ENCODE measurements at places on chromosomes 6 and 20. TPM values are rescaled to one million over a fixed set of nuclear protein-coding genes. Genes with fewer than 3 reads are reported as not detected.

DNA sequence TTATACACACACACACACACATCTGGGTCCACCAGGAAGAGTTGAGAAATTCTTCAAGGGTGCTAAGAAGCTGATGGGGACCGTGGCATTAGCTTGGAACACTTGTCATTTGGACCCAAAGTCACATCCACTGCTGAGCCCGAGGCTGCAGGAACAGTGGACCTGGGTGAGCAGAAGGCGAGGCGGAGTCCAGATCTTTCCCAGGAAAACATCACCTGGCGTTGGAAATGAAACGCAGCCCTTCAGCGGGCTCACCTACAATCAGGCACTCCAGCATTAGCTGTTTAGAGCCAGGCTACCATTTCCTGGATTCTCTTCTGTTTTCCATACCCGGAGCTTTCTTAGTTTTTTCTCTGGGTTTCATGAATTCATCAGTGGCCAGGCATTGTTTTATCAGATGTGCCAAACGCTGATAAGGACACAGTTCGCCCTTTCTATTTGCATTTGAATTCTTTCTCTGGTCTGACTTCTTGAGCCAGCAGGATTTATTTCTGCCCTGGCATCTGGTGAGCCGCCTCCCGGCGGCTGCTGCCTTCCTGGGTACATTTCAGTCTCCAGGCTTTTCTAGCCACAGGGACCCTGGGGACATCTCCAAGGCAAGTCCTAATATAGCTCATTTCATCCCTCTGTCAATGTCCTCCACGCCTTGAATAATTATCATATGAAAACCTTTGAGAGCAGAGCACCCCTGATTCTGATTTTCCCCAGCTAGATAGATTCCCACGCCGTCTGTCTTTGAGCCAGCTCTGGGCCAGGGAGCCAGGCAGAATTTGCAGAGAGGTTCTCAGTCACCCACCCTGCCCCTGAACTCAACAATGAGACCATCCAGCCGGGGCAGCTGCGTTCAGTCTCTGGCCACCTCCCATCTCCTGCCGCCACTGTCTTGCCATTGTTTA, 170.9 kb downstream of the TTLL2 start:
- DNase-seq, result no peak

Gene RAMACL
- total RNA-seq, result 1.1 TPM

Gene GSTA4
- 19.9 TPM for total RNA-seq

DNA sequence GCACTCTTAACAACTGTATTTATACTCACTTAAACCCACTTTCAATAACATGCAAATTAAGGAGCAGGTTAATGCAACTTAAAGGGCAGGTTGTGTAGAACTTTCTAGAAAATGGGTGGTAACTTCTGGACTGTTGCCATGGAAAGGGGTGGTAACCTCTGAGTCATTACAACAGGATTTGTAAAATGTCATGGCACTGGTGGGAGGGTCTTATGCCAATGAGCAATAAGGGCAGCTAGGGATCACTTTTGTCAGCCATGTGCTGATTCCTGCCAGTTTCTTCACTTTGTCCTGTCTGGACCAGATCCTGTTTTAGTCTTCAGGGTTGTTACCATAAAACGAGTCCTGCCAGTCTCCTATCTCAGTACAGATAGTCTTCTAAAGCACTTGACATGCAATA, 560.5 kb upstream of the PTCHD4 start:
- DNase-seq, result no peak

Gene AIF1
- total RNA-seq, result 26.8 TPM

- no peak for DNase-seq
Observed at GRCh38 chr6:169098116-169098515, 155.5 kb downstream of the THBS2 start.

- DNase-seq, result no peak
Observed at GRCh38 chr20:3203315-3204123, 963 bp downstream of the DDRGK1 start.

Gene HLA-DOA
- total RNA-seq, result 8.4 TPM

DNA sequence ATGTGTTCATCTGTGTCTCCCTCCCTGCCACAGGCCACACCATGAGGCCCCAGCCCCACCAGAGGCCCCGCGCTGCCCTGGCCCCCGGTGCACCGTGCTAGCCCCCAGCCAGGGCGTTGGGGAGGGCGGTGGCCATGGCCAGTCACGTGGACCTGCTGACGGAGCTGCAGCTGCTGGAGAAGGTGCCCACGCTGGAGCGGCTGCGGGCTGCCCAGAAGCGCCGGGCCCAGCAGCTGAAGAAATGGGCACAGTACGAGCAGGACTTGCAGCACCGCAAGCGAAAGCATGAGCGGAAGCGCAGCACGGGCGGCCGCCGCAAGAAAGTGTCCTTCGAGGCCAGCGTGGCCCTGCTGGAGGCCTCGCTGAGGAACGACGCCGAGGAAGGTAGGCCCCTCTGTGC, 30.3 kb downstream of the PPP1R16B start:
- DNase-seq, result no peak

DNA sequence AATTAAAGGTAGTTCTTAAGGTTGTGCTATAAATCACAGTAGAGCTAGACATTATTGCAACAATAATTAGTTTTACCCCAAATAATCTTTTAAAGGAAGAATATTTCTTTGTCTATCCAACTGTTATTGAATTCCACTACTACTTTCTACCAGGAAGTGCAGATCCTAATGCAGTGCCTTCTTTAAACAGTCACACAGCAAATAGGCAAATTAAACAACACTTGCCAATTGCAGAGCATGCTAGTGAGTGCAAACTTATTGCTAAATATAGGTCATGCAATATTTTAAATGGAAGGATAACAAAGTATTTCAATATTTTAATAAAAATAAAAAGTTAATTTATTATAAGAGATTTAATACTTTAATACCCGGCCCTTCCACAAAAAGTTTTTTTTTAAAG, 107.3 kb upstream of the BCLAF1 start:
- DNase-seq, result no peak

Gene CCN5
- total RNA-seq, result 1.6 TPM

Gene PHACTR1
- total RNA-seq, result 14.6 TPM

DNA sequence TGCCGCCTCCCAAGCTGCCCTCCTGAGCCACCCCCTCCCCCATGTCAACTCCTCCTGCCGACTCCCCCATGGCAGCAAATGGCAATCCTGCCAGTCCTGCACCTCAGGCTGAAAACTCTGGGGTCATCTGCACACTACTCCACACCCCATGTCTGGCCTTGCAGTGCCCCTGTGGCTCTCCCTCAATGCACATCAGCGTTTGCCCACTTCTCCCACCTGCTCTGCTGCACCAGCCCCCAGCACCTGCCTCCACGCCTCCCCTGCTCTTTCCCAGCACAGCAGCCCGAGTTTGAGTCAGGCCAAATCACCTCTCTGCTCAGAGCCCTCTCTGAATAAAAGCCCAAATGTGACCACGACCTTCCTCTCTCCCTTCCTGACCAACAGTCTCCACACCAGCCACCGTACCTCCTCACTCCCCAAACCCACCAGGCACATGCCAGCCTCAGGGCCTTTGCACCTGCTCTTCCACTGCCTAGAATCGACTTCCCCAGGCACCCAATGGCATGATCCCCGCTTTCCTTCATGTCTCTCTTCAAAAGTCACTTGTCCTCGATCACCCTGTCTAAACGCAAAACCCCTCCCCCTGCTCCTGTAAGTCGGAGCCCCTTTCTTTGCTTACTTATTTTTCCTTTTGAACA, 4.3 kb downstream of the PXDC1 start:
- DNase-seq, result no peak

DNA sequence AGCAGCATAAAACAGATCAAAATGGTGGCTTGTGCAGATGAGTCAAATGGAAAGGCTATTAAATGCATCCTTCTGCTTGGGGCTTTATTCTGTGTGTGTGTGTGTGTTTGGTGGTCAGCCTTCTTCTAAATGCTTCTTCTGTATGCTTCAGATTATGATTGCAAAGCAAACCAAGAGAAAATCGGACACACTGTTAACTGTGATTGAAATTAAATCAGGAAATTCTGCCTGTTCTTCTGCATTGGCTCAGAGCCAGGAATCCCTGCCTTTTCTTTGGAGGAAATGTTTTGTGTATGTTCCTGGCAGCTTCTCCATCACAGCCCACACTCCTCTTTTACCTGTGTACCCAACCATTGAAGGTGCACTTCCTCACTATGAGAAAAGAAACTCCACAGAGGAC, 22.3 kb upstream of the PDE10A start:
- DNase-seq, result no peak

DNA sequence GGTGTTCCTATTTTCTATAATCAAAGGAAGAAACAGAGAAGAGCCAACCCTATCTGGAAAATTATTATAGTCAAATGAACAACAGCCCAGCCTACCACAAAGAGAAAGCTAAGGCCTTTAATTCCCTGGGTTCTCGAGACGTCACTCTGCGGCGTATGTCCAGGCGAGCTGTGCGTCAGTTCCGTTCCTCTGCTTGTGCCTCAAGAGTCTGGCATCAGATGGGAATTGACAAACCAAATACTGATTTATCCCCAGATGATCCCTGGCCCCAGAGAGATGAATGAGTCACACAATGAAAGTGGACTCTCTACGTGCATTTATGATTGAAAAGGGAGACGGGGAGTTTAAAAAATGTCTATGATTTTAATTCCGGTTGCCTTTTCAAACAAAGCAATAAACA, 151.6 kb upstream of the PDE10A start:
- no peak for DNase-seq

Gene LINC00237
- not detected for total RNA-seq

DNA sequence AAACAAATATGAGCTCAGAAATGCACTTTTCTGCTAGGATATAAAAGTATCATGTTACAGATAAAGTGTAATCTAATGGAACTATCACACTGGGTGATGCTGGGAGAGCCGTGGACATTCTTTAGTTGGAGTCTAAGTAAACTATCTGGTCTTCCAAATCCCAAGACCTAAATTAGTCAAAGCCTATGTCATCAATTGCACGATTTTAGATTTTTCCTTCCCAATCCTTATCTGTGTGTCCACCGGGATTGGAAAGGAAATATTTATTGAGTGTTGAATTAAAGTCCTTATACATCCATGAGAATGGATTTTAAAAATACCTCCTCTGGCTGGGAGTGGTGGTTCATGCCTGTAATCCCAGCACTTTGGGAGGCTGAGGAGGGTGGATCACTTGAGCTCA, 19.6 kb upstream of the MRAP2 start:
- no peak for DNase-seq

Gene GATA5
- total RNA-seq, result 8.7 TPM

Gene HDGFL1
- not detected for total RNA-seq

Gene ENPP1
- 4.5 TPM for total RNA-seq

DNA sequence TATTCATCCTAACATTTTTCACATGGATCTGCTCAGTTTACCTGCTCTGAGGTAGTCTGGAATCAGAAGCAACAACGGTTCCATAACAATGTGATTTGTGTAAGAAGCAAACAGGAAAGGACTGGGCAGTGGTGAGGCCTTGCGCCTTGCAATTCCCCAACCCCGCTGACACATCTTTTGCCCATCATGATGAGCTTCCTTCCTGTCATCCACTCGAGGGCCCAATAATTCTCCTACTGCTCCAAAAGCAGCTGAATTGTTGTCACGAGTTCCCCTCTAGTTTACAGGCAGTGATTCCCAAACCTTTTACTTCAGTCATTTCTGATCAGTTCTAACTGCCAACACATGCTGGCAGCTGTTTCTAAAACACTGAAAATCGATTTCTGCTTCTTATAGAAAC, 22.9 kb downstream of the STX7 start:
- DNase-seq, result no peak

DNA sequence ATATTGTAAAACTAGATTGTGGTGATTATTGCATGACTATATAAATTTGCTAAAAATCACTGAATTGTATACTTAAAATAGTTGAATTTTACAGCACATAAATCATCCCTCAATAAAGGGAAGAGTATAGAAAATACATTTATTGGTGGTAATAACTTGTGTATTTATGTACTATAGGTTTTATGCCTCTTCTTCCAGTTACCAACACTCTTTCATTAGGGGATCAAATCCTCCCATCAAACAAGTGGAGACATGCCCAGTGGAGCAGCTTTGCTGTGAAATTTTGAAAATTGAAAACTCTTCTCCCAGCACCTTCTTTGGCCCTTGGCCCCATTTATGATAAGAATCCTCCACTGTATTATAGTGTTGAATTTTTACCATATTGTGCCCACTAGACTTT, 10.1 kb upstream of the SSR1 start:
- no peak for DNase-seq

GRCh38 chr6:21208081-21208795, 385.3 kb upstream of the SOX4 start:
- no peak for DNase-seq

Gene RAB23
- 38.7 TPM for total RNA-seq

DNA sequence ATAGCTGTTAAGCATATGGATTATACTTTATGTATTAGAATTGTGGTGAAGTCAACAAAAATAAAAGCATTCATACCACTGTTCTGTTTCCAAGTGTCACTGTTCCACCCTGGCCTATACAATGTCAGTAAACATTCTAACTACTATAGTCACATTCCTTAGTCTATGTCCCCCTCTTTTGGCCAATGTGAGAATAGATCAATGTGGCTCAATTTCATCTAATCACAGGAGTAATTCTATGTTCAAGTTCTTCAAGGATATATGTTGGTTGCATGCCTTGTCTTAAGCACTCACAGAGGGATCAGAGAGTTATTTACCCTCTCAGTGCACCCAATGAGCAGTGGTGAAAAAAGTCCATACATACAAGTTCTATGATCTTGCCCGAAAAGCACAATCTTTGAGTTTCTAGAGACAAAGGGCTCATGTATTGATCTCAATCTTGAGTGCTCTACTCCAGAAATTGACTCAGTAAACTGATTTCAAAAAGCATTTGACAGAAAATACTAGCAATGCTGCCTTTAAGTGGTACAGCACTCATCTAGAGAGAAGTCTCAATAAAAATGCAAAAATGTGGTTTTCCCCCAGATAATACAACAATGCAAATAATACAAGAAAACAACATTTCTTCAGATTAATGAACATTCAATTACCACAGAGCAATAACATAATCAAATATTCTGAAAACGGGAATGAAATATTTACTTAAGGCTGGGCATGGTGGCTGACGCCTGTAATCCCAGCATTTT, 16.5 kb downstream of the SMLR1 start:
- DNase-seq, result no peak

GRCh38 chr6:57087916-57088315, 2.1 kb upstream of the ZNF451 start:
- no peak for DNase-seq

GRCh38 chr6:149323925-149324324, 6.4 kb downstream of the TAB2 start:
- DNase-seq, result no peak

GRCh38 chr6:4983322-4983721, 20.5 kb downstream of the RPP40 start:
- DNase-seq, result no peak

- no peak for DNase-seq
Observed at GRCh38 chr6:136235233-136235564, 14.9 kb downstream of the MTFR2 start.

Gene PSORS1C2
- not detected for total RNA-seq

DNA sequence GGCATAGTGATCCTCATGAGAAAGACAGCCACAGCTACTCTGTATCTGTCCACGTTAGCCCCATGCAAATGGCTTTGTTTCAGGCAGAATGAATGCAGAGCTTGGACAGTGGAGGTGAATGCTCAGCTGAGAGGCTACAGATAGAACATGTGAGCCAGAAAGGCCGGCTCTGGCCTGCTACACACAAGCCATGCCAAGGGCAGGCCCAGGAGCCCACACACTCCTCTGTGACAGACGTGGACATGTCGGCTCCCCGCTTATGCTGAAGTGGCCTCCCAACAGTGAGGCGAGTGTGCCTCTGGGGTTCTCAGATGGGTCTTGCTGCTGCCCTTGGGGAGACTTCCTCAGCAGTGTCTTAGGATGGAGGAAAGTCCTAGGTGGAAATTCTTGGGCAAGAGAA, 159.6 kb downstream of the SYNDIG1 start:
- DNase-seq, result no peak

Measured in mucosa of gallbladder (tissue), 1 donor.